ENCODE measurements at places on chromosomes 16 and 17. TPM values are rescaled to one million over a fixed set of nuclear protein-coding genes. Genes with fewer than 3 reads are reported as not detected.

- DNase-seq: no peak
- H3K4me1 ChIP-seq: peaks cover 63% of the 10 kb centered on the region
- peak overlapping the region; percentile 98 for H3K27ac ChIP-seq
- peak overlapping the region; percentile 93 for H3K4me3 ChIP-seq
- peaks cover 49% of the 10 kb centered on the region for H3K36me3 ChIP-seq
Measured at GRCh38 chr16:20899477-20900298, 470 bp downstream of the DCUN1D3 start.

GRCh38 chr17:7184647-7185046 lies 5.5 kb upstream of the ASGR1 start:
- H3K4me3 ChIP-seq: no peak overlapping the region
- DNase-seq: no peak
- no peaks in the 10 kb centered on the region for H3K36me3 ChIP-seq
- no peak overlapping the region for H3K27ac ChIP-seq

DNA sequence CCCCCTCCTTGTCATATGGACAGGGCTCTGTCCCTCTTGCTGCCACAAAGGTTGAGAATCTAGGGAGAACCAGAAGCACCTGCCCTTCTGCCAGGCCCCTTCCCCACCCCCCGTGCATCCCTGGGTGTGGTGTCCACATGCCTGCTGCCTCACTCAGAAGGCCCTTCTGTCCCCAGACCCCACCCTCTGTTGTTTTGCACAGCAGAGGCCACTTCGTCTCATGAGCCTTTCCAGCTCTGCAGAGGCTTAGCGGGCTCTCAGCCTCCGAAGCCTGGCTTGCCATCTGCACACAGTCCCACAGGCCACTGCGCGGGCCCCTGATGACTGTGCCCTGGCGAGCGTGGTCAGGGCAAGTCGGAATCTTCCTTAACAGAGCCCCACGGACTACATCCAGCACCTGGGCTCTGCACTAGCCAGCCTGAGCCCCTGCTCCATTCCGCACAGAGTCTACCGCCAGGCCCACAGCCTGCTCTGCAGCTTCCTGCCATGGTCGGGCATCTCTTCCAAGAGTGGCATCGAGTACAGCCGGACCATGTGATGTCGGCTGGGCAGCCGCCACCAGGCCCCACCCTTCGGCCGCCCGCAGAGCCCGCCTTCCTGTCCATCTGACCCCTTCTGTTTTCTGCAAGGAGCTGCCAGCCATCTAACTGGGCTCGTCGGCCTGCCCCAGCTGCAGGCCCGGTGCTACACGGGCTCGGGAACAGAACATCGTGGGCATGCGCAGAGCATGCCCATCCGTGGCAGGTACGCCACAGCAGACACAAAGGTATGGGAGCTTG lies 10.8 kb downstream of the C16orf90 start:
- H3K4me1 ChIP-seq: peaks cover 8% of the 10 kb centered on the region
- H3K36me3 ChIP-seq: peaks cover 23% of the 10 kb centered on the region
- no peak overlapping the region for H3K4me3 ChIP-seq

- H3K27me3 ChIP-seq: peaks cover 1% of the 10 kb centered on the region
- DNase-seq: no peak
- H3K36me3 ChIP-seq: no peaks in the 10 kb centered on the region
- H3K4me1 ChIP-seq: no peaks in the 10 kb centered on the region
- no peak overlapping the region for H3K27ac ChIP-seq
Measured at GRCh38 chr17:16878606-16879005, 93.3 kb downstream of the TNFRSF13B start.

Gene NATD1
- 1.3 TPM for total RNA-seq
